ENCODE measurements at places on chromosomes 11 and 22.

DNA sequence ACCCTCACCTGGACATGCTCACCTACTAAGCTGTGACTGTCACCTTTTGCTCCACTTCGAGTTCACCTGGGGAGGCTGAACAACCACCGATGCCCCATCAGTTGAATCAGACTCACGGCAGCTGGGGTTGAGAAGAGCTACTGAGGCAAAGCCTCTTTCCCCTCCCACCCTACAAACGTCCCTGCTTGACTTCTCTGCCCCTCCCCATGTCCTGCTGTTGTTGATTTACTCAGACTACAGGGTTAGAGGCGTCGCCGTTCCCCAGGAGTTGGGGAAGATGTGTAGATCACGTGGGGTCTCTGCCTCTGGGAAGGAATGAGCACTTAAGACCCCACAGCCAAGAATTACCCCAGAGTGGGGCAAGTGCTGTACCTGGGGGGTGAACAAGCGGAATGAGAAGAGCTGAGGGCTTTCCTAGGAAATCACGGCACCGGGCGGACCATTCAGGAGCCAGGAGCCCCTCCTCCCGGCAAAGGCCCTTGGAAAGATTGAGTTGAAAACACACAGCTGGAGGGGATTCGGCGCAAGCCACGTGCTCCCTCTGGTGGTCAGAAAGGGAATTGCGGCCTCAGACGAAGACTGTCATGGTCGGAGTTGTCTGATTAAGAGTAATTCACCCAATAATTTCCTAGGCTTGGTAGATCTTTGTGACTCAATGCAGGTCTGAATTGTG lies 7.0 kb downstream of the FXYD2 start:
- DNase-seq, result peak; percentile 73

DNA sequence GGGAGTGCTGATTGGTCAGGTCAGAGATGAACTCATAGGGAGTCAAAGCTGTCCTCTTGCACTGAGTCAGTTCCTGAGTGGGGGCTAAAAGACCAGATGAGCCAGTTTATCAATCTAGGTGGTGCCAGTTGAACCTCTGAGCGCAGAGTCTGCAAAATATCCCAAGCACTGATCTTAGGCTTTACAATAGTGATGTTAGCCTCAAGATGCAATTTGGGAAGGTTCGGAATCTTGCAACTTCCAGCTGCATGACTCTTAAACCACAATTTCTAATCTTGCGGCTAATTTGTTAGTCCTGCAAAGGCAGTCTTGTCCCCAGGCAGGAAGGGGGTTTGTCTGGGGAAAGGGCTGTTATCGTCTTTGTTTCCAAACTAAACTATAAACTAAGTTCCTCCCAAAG lies 92.3 kb upstream of the PARVA start:
- peak; percentile 98 for DNase-seq

DNA sequence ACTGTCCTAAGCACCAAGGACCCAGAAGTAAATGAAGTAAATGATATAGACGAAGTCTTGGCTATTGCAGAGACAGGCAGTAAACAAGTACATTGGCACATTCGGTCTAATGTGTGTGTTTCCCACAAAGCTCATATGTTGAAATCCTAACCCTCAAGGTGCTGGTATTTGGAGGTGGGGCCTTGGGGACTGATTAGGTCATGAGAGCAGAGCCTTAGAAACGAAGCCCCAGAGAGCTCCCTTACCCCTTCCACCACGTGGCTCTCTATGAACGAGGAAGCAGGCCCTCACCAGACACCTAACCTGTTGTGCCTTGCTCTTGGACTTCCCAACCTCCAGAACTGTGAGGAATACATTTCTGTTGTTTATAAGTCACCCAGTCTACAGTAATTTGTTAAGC lies 14.9 kb downstream of the CLMP start:
- peak; percentile 49 for DNase-seq

GRCh38 chr11:10441652-10442503 lies 13.2 kb upstream of the AMPD3 start:
- DNase-seq, result no peak

GRCh38 chr22:33891992-33892391 lies 28.3 kb downstream of the LARGE1 start:
- no peak for DNase-seq

DNA sequence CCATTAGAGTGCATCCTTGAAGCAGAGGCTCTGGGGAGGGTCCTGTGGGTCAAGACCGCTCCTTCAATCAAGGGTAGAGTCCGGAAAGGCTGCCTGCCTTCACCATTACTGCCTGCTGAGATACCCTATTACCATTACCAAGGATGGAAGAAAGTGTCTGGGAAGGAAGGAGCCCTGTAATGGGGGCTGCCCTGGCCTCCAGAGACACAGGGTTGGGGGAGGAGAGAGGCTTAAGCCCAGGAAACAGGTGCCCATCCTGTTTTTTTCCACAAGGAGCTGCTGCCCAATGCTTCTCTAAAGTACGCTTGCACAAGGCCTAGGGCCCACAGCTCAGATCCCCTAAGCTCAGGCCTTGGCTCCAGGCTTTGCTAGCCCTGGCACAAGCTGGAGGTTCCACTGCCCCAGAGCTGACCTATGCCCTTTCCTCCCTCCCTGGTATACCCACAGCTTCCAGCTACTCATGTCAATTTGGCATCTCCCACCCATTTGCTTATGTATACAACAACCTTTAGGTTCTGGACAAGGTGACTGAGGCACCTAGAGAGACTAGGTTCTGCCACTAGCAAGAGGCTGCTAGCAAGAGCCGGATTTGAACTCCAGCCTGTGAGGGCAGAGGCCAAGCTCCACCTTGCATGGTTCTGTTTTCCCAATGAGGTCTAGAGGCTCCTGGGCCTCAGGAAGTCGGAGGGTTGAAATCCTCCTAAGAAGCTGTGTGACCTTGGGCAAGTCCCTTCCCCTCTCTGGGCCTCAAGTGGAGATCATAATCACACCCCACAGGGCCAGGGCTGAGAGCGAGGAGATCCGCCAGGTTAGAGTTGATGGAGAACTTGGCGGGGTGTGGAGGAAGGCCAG lies 1.5 kb upstream of the PLCB3 start:
- no peak for DNase-seq

Data from EH (cell line).